ENCODE measurements at places on chromosomes 1 and 21.
A peak's percentile ranks its signal among the peaks of the same experiment; 100 is the strongest.

- no peak for DNase-seq
These were observed 128.1 kb upstream of the ZNF648 start for GRCh38 chr1:182189535-182190066.

DNA sequence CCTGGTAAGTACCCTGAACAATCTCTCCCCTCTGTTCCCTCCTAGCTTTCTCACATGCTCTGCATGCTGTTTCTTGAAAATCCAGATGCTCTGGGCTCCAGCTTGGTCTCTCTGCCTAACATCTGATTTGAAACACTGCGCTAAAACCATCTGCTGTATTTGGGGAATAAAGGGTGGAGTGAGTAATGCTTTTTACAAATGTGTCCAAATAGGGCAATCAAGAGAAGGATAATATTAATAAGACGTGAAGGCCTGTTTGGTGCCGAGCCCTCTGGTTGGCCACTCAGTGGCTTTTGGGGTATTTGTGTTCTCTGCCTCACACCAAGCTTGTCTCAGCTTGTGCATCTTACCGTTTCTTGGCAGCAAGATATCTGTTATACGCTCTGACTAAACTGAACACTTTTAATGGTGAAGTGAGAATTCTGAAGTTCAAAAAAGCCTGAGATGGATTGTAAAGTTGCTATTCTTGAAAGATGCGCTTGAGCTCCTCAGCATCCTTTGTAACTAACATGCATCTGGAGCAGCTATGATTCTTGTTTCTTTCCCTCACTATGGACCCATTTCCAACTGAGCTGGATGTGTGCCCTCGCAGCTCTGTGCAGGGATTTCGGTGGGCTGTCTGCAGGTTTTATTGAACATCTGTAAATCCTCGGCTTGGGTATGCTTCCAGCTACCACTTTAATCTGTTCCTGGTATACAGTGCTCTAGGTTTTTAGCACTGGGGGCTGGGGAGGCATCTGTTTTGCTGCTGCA, 269.4 kb downstream of the RWDD3 start:
- no peak for DNase-seq

DNA sequence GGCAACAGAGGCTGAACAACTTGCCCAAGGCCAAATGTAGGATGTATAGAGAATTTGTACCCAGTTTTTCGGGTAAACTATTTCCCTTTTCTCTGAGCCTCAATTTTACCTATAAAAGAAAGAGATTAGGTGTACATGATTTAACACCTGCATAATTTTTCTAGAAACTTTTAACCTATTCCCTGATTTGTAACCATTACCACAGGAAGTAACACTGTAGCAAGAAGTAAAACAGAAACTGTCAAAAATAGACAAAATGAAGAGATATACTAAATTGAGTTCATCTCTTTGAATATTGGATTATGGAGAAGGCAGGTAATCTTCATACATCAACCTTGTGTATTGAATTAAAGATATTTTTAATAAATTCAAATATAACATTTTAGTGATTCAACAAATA, 136.2 kb downstream of the ZC3H11B start:
- no peak for DNase-seq

GRCh38 chr1:230109895-230110667, 43.0 kb downstream of the GALNT2 start:
- no peak for DNase-seq

- peak; percentile 98 for DNase-seq
These were observed 27.5 kb upstream of the ROR1 start for GRCh38 chr1:63746129-63746864.

GRCh38 chr1:34113362-34113761, 51.7 kb downstream of the CSMD2 start:
- no peak for DNase-seq

GRCh38 chr1:180151508-180151907, 3.2 kb upstream of the QSOX1 start:
- DNase-seq = peak; percentile 76

- DNase-seq = no peak
These were observed 30.8 kb downstream of the LRRC53 start for GRCh38 chr1:74481607-74482006.

DNA sequence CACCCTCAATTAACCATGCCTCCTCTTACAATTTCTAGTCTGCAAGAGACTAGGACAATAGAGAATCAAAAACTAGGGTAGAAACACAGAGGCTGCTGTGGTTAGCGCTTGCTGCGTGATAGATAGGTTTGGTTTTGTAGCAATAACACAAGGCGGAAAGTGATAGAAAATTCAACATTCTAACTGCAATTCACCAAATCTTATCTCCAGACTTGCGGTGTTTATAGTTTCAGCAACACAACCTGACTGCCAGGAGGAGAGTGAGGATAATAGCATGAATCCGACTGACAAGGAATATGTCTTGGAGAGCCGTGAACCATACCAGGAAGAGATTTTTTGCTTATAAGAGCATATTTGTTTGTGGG, 30.7 kb upstream of the IFNAR2 start:
- no peak for DNase-seq

DNA sequence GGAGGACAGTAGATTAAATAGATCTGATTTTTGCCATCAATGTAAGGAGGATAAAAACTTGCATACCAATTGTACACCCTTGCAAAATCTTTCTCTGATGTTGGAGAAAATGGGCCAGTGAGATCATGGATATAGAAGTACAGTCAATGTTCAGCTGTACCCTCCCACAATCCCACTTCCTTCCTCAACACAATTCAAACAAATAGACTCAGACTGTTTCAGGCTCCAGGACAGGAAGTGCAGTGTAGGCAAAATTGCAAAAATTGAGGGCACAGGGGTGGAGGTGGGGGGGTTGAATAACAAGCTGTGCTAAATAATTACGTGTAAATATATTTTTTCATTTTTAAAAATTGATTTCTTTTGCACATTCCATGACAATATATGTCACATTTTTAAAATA, 3.9 kb upstream of the IFI44 start:
- no peak for DNase-seq

- DNase-seq = no peak
These were observed 99.2 kb upstream of the IFFO2 start for GRCh38 chr1:19055701-19056100.

- DNase-seq = no peak
These were observed 11.4 kb upstream of the PRELP start for GRCh38 chr1:203464226-203464625.

DNA sequence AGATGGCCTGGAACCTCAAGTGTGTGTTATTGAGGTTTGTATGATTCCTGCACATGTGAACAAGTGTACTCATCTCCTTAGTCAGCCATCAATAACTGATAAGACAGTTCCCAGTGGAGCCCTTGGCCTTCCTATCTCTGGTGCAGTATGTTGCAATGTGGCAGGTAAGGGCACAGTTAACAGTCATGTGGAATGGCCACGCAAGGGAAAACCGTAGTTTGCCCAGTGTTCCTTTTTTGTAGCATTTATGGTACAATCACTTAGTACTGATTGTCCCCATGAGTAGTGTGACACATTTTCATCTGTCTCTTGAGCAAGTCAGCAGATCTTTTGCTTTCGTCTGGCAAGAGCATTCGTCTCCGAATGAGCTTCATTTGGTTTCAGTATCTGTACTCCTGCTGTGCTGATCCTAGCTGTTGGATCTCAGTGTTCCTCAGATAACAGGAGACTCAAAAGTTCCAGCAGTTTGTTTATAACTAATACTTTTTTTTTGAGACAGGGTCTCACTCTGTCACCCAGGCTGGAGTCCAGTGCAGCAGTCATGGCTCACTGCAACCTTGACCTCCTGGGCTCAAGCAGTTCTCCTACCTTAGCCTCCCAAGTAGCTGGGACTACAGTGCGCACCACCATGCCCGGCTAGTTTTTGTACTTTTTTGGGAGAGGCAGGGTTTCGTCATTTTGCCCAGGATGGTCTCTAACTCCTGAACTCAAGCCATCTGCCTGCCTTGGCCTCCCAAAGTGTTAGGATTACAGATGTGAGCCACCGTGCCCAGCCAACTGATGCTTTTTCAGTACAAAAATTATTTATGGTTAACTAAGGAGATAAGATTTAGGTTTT, 8.2 kb downstream of the CTPS1 start:
- no peak for DNase-seq

GRCh38 chr1:183590244-183591191, at the start of gene NCF2:
Gene NCF2 (minus strand): TSS chr1:183590459. CDS start chr1:183590329, 130 bp downstream.
- DNase-seq = no peak

DNA sequence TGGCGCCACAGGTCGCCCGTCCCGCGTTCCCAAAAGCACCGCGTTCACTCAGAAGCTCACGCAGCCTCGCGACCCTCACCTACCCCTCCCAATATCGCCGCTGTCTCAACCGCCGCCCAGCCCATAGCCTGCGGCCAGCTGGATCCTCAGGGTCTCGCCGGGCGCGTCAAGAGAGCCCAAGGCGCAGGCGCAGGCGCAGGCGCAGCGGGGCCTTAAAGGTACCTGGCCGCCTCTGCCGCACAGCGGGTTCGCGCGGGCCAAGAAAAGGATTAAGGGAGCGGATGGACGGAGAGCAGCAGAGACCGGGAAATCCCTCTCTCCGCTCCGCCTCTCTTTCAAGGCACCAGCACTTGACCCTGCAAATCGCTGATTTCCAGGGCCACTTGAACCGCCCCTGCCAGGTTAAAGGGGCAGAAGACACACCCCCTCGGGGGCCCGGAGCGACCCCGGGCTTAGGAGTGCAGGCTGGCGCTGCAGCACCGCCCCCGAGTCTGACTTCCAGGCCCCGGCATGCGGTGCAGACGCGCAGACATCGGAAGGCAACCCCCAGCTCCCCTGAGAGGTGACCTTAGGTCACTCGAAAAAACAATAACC, at the start of gene NBPF20:
Gene NBPF20 (minus strand): TSS at position 168 of the 594 bp plus-strand sequence. CDS start 20,331 bp downstream, outside the sequence.
- peak; percentile 89 for DNase-seq

DNA sequence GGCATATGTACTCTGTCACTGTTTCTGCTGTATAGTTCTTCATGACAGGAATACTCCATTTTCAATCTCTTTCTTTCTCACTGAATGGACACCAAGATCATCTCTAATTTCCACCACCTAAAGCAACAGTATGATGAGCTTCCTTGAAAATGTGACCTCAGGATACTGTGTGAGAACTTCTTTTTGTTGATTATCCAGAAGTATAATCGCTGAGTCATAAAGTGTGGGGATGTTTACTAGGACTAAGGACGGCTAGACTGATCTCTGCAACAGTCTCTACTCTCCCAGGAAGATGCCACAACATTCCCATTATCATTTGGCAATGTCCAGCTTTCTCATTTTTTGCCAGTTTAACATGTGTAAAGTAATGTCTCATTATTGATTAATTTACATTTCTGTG, 70.3 kb downstream of the TNFSF18 start:
- no peak for DNase-seq

DNA sequence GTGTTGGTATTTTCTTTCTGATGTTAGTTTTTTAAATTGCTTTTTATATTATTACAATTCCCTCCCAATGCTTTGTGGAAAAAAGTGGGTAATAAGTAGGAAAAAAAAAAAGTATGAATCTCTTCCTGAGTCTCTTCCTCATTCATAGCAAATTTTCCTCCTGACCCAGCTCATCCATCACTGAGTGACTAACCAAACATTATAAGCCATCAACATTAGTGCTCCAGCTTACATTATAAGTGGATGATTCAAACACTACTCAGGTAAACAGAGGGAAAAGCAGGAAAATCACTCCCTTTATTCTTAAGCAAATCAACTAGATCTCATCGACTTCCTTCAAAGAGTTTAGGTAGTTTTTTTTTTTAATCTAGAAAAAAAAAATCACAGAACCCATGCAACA, 15.4 kb upstream of the SAMD13 start:
- DNase-seq = no peak

DNA sequence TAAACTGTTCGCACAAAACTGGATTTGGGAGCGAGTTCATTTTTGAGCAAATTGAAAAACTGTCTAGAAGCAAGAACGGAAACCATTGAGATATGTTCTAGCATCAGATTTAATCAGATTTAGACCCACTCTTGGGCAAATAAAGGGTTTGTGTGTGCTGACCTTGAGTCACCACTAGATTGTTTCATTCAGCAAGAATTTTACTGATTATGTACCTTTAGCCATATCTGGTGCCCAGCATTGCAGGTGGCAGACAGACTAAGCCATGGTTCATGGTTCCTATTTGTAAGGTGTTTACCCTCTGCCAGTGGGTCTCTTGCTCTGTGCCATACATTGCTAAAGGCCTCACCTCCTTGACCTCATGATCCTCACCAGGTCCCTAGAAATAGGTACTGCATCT, 1.4 kb downstream of the NUDC start:
- no peak for DNase-seq

GRCh38 chr1:223288826-223289225, 75.2 kb downstream of the SUSD4 start:
- no peak for DNase-seq

DNA sequence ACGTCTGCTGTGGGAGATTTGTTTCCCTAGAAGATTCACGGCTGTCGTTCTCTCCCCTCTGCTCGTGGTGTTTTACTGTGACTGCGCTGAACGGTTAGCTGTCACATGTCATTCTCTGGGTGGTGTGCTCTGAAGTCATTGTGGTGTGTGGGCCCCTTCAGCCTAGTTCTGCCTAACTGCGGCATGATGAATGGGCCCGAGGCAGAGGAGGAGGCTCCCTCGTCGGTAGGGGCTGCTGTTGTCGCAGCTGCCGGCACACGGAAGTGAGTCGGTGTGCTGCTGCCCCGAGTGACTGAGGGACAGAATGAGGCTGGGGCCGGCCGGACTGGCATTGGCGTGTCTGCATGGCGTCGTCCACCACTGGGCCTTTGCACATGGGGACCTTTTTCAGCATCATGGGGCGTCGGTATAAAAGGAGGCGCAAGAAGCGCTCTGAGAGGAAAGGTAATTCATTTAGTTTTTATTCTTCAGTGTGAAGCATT, 77.9 kb downstream of the ADARB1 start:
- DNase-seq = peak; percentile 51

DNA sequence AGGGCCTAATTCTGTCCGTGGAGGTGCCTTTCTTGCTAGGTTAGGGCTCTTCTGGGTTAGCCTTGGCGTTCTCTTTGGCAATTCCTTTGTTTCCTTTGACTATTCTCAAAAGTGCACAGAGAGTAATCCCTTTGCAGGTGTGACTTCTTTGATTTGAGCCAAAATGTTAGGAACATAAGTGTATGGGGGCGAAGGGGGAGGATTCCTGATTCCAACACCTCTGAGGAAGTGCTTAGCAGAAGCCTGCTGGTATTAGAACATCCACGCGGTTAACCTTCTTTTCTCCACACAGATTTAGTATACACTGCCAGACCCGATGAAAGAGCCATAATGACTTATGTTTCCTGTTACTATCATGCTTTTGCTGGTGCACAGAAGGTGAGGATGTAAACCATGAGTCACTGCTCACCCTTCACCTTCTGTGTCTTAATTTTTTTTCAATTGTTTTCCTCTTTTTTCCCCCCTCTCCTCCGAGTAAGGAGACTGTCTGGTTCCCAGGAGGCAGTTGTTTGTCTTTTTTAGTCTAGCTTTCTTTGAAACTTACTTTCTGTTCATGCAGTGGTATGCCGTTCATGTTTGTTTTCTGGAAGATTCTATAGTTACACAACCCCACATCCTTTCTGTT, 48.0 kb downstream of the ACTN2 start:
- peak; percentile 58 for DNase-seq

DNA sequence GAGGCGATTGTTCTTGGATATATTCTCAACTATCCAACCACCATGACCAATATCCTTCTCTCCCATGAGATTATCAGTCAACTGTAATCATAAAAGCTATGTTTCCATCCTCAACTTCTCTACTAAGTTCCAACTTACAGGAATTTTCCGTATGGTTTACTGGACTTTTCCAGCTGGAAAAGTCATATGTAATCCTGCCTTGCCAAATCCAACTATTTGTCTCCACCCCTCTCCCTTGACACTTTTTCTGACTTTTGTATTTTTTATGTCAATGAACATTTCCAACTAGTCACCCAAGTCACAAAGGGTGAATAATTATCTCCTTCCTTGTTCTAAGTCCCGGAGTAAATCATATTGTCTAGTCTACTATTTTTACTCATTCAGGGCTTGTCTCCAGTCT, 293.1 kb downstream of the USP25 start:
- no peak for DNase-seq
